ENCODE measurements at places on chromosomes 13 and 19. TPM values are rescaled to one million over a fixed set of nuclear protein-coding genes. Genes with fewer than 3 reads are reported as not detected.

Gene KLK7
- polyA plus RNA-seq, result 0.46 TPM

Gene ANKLE1
- polyA plus RNA-seq, result 0.23 TPM

Gene FCAR
- polyA plus RNA-seq, result 0.07 TPM

Gene ZNF331
- 14.3 TPM for polyA plus RNA-seq

Gene CRX
- polyA plus RNA-seq, result not detected

Gene ZNF709
- polyA plus RNA-seq, result 0.87 TPM

Gene C5AR1
- polyA plus RNA-seq, result 2.3 TPM

Gene UNC13A
- 4.1 TPM for polyA plus RNA-seq

Gene GPR4
- 2.4 TPM for polyA plus RNA-seq

Gene METTL21C
- not detected for polyA plus RNA-seq

Gene CBARP
- polyA plus RNA-seq, result 2.0 TPM

Gene CYP4F2
- 0.09 TPM for polyA plus RNA-seq

Gene C1QTNF9
- polyA plus RNA-seq, result 0.38 TPM

Gene HCST
- polyA plus RNA-seq, result 10.2 TPM

Gene HSD11B1L
- polyA plus RNA-seq, result 16.9 TPM

Gene LYL1
- 3.6 TPM for polyA plus RNA-seq

Gene XRCC1
- polyA plus RNA-seq, result 15.0 TPM

Gene NTF4
- not detected for polyA plus RNA-seq

Gene POU2F2
- polyA plus RNA-seq, result 1.9 TPM

Gene BST2
- polyA plus RNA-seq, result 15.7 TPM

Gene SPRED3
- 0.80 TPM for polyA plus RNA-seq

Gene CGB1
- not detected for polyA plus RNA-seq

Gene PDX1
- 15.7 TPM for polyA plus RNA-seq

Gene PNMA8C
- polyA plus RNA-seq, result 0.15 TPM

Gene PLIN5
- polyA plus RNA-seq, result 193 TPM
